Naive B cell (primary cell): ENCODE measurements at places on chromosomes 4 and X.

- H3K36me3 ChIP-seq = no peaks in the 10 kb centered on the region
Observed at GRCh38 chr4:123327846-123328429, 68.7 kb upstream of the SPRY1 start.

- H3K4me1 ChIP-seq = no peaks in the 10 kb centered on the region
- H3K4me3 ChIP-seq = no peak overlapping the region
- peaks cover 18% of the 10 kb centered on the region for H3K27me3 ChIP-seq
- no peak for DNase-seq
- peaks cover 5% of the 10 kb centered on the region for H3K36me3 ChIP-seq
Observed at GRCh38 chr4:4752576-4753401, 106.7 kb upstream of the MSX1 start.

- no peaks in the 10 kb centered on the region for H3K27me3 ChIP-seq
- H3K27ac ChIP-seq = no peak overlapping the region
- no peaks in the 10 kb centered on the region for H3K36me3 ChIP-seq
- H3K4me3 ChIP-seq = no peak overlapping the region
- H3K4me1 ChIP-seq = no peaks in the 10 kb centered on the region
Observed at GRCh38 chr4:105627620-105628019, 75.2 kb downstream of the ARHGEF38 start.

DNA sequence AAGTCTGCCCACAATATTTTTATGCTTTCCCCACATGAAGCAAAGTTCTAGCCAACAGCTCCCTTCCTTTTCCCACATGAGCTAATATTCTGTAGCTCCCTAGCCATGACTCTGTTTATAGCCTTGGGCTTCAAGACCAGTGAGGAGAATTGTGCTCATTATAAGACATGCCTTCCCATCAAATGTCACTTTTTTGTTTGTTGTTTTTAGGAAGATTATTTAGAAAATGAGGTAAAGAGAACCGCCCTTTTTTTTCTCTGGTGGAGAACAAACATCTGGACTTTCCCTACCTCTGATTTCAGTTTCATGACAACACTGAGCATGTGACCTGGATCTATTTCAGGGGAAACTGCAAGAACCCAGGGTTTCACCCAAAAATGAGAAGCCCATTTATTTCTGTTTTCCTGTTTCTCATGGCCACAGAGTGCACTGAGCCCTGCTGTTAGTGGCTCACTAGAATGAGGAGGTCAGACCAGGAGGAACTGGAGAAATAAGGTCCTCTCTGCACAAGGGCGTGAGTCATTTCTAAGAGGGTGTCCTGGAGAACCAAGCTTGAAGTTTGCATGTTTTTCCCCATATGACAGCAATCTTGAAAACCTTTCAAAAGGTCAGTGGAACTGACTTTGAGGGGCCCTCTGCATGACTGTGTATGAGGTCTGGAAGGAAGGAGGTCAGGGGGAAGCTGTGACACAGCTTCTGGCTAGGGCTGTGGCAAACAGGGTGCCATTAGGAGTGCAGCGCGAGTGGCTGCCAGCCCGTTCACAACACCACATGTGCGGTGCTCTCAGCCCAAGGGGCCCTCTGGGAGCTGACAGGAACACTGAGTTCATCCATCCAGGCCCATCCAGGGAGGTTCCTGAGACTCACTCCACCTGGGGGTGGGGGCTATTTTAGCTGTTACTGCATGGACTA, 55.2 kb downstream of the CHST7 start:
- DNase-seq = peak; percentile 5
- H3K4me3 ChIP-seq = peak overlapping the region; percentile 27
- no peaks in the 10 kb centered on the region for H3K27me3 ChIP-seq
- peaks cover 33% of the 10 kb centered on the region for H3K4me1 ChIP-seq

- no peak overlapping the region for H3K4me3 ChIP-seq
- H3K27ac ChIP-seq = no peak overlapping the region
- H3K36me3 ChIP-seq = peaks cover 11% of the 10 kb centered on the region
- no peaks in the 10 kb centered on the region for H3K4me1 ChIP-seq
- no peak for DNase-seq
- no peaks in the 10 kb centered on the region for H3K27me3 ChIP-seq
Observed at GRCh38 chrX:119417376-119417775, 18.2 kb downstream of the SLC25A43 start.

GRCh38 chrX:17706676-17707075, 30.6 kb upstream of the SCML1 start:
- DNase-seq = no peak
- H3K4me3 ChIP-seq = no peak overlapping the region
- H3K27ac ChIP-seq = no peak overlapping the region
- H3K4me1 ChIP-seq = no peaks in the 10 kb centered on the region
- no peaks in the 10 kb centered on the region for H3K27me3 ChIP-seq

GRCh38 chr4:121198251-121198650, 34.1 kb upstream of the TNIP3 start:
- DNase-seq = no peak
- H3K4me1 ChIP-seq = no peaks in the 10 kb centered on the region
- no peak overlapping the region for H3K27ac ChIP-seq

DNA sequence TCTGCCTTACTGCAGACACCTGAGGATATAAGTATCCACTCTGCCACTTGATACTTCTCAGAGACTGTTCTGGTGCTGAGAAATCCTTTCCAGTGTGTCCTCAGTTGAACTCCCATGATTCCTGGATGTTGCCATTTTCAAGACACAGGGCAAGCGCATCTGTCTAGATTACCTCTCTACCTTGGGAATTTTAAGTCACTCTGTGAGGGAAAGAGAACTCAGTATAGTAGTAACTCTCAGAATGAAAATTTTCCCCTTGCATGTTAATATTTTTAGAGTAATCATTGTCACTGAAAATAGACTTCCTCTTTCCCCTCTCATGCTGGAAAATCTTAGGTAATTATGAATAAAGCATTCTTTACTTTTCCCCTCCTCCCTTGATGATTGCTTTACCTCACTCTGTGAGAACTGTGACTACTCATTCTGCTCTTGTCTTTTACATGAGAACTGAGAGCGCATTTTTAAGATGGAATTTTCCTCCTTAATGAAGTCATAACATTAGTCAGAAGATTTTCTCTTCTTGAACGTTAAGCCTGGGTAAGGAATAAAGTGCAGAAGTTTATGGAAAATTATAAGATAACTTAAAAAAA, 45.0 kb downstream of the TET2 start:
- no peaks in the 10 kb centered on the region for H3K27me3 ChIP-seq
- DNase-seq = no peak
- peaks cover 47% of the 10 kb centered on the region for H3K4me1 ChIP-seq

- no peak overlapping the region for H3K27ac ChIP-seq
- no peaks in the 10 kb centered on the region for H3K4me1 ChIP-seq
Observed at GRCh38 chr4:54085284-54085683, 14.7 kb upstream of the GSX2 start.

DNA sequence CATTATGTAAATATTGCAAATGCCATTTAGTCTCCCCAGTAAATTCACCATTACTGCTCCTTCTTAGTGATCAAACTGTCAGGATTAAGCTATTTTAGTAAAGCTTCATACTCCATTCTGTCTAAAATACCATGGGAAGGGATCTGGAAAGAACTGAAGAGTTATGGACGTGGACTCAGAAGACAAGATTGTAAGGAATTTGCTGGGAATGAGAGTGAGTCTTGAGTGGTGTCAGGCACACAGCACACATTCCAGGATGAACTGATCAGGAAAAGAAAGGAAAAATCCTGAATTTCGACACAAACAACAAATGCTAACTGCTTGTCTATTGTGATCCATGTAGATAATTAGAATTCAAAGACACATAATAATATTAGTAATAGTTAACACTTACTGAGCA, 311.0 kb downstream of the CENPC start:
- no peaks in the 10 kb centered on the region for H3K4me1 ChIP-seq
- no peaks in the 10 kb centered on the region for H3K27me3 ChIP-seq
- DNase-seq = no peak
- H3K36me3 ChIP-seq = no peaks in the 10 kb centered on the region
- no peak overlapping the region for H3K4me3 ChIP-seq

- H3K27ac ChIP-seq = no peak overlapping the region
Observed at GRCh38 chrX:38165023-38165422, 55.6 kb downstream of the SRPX start.

DNA sequence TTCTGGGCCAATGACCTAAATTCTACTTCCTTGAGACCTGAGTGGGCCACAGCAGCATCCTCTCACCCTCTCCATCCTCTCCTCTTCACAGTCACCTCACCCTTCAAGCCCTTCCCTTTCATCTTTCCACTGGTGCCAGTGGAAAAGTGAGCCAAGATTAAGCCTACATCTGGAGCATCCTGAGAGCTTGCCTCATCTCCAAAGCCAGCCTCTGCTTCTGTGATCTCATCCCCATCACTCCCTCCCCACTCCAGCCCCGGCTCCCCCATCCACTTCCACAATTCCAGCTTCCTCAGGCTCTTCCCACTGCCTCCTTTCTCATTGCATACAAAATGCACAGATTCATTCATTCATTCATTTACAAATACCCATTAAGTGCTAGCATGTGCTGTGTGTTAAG, 10.1 kb upstream of the RASL11B start:
- H3K4me1 ChIP-seq = no peaks in the 10 kb centered on the region
- peak overlapping the region; percentile 16 for H3K27ac ChIP-seq
- no peak for DNase-seq
- no peak overlapping the region for H3K4me3 ChIP-seq

DNA sequence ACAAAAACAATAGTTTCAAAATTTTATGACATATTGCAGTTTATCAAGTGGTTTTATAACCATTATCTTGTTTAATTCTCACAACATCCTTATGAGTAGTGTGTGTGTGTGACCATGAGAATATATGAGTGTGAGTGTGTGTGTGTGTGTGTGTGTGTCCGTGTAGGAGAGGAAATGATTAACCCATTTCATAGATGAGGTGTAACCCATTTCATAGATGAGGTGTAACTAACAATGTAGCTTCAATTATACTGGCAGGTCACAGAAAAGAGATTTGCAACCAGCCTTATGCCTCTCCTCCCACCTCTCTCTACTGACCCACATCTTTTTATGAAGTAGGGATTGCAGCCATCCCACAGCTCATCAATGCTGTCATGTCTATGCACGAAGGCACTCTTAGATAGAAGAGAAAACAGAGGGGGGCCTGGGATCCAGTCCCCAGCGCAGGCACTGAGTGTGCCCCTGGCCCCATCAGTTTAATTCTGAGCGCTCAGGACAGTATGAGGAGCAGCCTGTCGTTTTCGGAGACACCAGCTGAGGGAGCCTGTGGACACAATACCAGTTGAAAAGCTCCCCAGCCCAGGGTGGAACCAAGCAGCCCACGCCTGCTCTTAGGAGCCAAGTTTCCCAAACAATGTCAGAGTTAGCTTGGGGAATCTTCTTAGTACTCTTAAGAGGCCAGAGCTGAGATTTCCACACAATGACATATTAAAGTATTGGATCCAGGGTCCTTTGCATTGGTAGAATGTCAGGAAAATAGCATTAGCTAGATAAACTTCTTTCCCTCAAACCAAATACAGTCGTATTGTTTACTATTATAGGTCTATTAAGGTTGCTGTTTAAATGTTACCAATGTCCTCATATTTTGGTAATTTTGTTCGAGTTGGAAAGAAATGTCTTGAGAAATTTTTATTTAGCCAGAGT, 88.6 kb downstream of the PALLD start:
- DNase-seq = no peak
- H3K36me3 ChIP-seq = no peaks in the 10 kb centered on the region
- peaks cover 13% of the 10 kb centered on the region for H3K27me3 ChIP-seq
- no peak overlapping the region for H3K27ac ChIP-seq
- H3K4me1 ChIP-seq = no peaks in the 10 kb centered on the region
- H3K4me3 ChIP-seq = no peak overlapping the region
